ENCODE measurements at places on chromosomes 1 and 21.
A peak's percentile ranks its signal among the peaks of the same experiment; 100 is the strongest.

DNA sequence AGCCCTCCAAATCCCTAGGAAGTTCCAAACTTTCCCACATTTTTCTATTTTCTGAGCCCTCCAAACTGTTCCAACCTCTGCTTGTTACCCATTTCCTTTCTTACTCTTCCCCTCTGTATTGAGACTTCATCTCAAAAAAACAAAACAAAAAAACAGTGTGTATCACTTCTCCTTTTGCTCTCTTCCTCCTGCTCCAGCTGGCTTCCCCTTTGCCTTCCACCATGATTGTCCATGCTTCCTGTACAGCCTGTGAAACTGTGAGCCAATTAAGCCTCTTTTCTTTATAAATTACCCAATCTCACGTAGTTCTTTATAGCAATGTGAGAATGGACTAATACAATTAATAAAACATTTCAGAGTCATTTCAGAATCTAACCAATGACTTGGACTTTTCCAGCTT, 69.6 kb upstream of the KRTAP19-8 start:
- DNase-seq, result no peak

DNA sequence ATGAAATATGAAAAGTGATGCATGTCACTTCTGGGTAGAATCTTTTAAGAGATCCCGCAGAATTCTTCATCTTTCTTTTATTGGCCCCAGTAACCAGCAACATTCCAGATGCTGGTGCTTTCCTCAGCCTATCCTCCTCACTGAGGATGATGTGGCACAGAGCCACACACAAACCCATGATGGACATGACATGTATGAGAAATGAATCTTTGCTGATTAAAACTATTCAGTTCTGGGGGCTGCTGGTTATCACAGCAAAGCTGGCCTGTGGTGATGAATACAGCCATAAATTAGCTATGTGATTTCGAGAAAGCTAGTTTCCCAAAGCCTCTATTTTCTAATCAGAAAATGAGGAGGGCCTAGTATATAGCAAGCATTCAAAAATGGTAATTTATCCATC, 8.3 kb upstream of the ERICH3 start:
- DNase-seq, result no peak

GRCh38 chr1:63787875-63788274, 14.1 kb downstream of the ROR1 start:
- DNase-seq, result no peak

DNA sequence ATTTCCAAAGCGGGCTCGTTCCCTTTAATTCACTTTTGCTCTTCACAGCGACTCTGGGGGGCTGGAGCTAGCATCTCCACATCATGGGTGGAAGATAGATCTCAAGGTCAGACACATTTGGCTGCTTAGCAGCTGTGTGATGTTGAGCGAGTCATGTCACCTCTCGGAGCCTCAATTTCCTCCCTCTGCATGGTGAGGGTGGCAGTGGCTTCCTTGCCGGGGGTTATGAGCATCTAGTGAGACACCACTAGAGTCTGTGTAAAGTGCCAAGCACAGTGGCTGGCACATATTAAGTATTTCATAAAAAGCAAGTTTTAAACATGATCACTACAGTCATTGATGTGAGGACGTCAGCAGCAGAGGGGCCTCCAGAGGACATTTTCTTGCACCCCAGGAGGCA, 16.9 kb upstream of the ECE1 start:
- DNase-seq, result no peak

- DNase-seq, result no peak
These were observed 14.7 kb upstream of the SSX2IP start for GRCh38 chr1:84704872-84705417.

GRCh38 chr1:29439615-29440014, 203.3 kb downstream of the PTPRU start:
- no peak for DNase-seq

DNA sequence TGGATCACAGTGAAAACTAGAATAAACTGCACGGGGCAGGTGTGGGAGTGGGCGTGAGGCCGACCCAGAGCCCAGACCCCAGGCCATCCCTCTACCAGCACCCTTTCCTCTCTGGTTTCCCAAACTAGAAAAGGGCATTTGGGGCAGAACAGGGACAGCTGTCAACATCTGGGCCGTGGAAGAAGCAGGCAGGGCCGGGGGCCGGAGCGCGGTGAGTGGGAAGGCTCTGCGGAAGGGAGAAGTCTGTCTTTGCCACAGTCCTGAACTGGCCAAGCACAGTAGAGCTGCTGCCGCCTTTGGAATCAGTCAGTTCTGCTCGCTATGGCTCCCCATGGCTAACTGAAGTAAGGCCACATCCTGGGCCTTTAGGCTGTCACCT, 6.6 kb downstream of the CCDC24 start:
- DNase-seq, result no peak

DNA sequence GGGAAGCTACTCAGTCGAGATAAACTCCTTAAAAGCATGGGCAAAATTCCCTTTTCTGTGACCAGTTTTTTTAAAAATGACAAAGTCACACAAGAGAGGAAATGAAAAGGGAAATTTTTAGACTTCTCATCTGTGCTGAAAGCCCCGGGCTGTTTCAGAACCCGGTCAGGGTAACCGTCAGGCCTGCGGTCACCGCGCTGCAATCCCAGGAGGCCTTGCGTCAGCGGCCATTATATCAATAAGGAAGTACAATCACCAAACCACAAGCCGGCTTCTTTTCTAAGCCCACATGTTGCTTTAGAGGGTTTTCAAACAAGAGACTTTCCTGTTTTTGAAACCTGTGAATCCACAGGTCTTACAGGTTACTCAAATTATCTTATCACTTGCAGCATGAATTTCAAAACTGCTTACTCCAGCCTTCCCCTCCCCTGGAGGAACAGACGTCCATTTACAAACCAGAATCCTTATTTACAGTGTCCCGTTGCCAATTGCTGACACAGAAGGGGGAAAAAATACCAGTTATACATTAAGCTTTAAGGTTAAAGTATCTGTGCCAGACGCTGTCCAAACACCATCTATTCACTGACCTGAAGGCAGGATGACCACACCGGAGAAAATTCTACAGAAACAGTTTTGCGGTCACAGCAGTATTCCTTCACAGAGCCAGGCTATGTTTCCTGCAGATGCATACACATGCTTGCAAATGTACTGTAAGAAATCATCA, 165.3 kb downstream of the TOMM20 start:
- peak; percentile 85 for DNase-seq

GRCh38 chr1:234530672-234531071, 51.7 kb upstream of the TARBP1 start:
- DNase-seq, result no peak

DNA sequence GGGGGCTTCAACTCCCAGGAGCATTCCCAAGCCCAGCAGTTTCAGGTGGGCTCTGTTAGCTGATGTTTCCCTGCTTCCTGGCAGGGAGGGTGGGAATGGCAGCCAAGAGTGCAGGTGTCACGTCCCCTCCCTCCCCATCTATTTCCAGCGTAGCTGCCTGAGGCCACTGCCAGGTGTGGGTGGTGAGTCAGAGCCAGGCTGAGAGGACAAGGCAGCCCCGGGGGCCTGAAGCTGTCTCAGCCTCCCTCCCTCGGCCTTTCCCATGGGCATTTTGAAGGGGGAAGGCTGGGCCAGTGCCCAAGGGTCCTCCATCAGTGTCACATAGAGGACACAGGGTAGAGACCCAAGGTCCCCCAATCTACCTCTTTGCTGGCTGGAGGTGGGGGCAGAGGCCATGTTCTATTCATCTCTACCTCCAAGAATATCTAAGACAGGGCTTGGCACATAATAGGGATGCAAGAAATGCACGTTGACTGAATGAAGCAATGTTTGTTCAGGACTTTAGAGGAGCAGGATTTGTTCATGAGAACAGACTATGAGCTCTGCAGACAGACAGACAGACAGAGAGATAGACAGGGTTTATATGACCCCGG, 34.4 kb upstream of the ID3 start:
- no peak for DNase-seq

DNA sequence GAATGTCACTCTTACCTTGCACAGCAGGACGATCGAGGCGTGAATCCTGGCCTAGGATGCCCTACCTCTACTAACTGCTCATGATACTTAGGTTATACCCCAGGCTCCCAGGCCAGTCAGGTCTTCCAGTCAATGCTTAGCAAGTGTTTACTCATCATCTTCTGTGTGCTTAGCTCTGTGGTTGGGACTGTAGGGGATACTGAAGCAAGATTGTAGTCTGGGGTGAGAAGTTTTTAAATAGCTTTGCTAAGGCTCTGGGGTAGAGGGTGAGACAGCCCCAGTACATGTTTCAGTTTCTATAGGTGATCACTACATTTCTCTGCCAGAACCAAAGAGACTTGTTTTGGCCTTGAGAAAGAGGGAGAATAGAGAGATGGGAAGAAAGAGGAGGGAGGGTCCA, 250.8 kb upstream of the KIAA0040 start:
- no peak for DNase-seq

- no peak for DNase-seq
These were observed 10.9 kb downstream of the LRP8 start for GRCh38 chr1:53316766-53317581.

DNA sequence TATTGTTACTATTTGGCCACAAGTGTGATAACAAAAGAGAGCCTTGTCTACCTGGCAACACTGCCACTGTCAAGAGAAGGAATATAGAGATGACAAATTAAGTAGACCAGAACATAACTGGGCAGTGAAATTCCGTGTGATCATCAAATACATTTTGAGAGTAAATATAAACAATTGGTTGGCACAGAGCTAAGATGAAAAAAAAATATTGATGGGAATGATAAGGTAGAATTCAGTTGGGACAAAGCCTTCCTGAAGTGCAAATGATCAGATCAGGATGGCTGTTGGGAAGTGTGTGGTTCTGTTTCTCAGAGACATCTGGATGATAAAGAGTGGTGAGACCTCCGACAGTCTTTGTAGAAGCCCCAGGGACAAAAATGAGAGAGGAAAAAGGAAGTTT, 205.5 kb upstream of the CAMK1G start:
- no peak for DNase-seq

DNA sequence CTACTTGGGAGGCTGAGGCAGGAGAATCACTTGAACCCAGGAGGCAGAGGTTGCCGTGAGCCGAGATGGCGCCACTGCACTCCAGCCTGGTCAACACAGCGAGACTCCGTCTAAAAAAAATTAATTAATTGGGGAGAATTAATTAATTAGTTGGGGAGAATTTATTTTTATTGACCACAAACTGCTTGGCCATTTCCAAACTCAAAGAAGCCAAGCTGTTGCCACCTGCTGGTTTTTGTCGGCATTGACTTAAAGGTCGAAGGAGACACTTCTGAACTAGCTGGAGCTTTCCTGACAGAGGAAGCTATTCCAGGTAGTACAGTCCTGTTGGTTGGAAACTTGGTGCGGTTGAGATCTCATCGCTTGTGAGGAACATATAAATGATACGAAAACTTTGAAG, 13.1 kb downstream of the MAP1LC3C start:
- DNase-seq, result peak; percentile 35

DNA sequence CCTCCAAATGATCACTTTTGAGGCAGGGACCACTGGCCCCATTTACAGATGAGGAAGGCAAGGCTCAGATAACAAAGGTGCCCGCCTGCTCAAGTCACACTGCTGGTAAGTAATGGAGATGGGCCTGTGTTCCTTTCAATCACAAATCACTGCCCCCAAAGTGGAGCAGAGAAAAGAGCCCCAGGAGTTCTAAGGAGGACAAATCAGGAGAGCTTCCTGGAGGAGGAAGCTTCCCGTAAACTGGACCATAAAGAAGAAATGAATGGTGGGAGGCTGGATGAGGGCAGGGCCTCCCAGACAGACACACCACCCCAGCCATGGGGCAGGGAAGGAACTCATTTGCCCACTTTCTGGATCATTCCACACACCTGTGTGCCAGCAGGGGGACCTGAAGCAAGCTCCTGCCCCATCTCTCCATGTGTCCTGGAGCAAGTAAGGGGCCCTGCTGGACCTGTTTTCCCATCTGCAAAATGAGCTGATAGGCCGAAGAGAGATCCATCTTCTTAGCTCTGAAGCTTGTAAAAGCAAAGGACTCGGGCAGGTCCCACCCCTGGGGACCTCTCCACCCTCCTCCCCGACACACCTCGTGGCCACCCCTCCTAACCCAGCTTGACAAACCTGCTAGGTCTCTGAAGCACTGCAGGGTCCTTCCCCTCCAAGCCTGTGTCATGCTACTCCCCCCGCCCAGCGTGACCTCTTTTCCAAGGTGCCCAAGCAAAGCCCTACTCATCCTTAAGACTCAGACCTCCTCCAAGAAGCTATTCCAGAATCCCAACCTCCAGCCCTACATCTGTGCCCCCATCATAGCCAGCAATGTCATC, 5.5 kb downstream of the LAPTM5 start:
- DNase-seq, result no peak

GRCh38 chr1:54836594-54836993, 35.5 kb upstream of the TTC22 start:
- DNase-seq, result no peak

- no peak for DNase-seq
These were observed 34.7 kb upstream of the RGL1 start for GRCh38 chr1:183769956-183770815.

- DNase-seq, result no peak
These were observed 65.1 kb downstream of the LHX9 start for GRCh38 chr1:197982256-197982655.

- DNase-seq, result peak; percentile 63
These were observed 126.9 kb upstream of the TMPRSS2 start for GRCh38 chr21:41634858-41635257.

- no peak for DNase-seq
These were observed 109.5 kb upstream of the LMO4 start for GRCh38 chr1:87219141-87219540.

DNA sequence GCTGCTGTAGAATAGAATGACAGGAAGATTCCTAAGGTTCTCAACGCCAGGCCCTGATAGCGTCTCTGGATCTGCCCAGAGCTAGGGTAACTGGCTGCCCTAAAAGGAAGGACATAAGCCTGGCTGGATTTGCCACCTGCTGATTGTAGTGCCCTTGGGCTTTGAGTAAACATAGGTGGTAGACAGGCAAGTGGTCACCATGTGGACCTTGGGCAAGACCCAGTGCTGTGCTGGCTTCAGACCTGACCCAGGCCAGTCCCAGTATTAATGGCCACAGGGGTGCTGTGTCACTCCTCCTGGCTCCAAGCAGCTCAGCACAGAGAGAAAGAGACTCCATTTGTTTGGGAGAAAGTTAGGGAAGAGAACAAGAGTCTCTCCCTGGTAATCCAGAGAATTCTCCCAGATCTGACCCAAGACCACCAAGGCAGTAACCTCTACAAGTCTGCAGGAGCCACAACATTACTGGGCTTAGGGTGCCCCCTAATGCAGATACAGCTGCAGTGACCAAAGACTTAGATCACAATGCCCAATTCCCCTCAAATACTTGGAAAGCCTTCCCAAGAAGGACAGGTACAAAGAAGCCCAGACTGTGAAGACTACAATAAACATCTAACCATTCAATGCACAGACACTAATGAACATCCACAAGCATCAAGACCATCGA, 44.5 kb downstream of the PHTF1 start:
- no peak for DNase-seq

Data from HFFc6 (cell line).